ENCODE measurements at places on chromosomes 2 and 18. TPM values are rescaled to one million over a fixed set of nuclear protein-coding genes. Genes with fewer than 3 reads are reported as not detected.

Gene LIMS4
- 3.5 TPM for total RNA-seq

Gene RUFY4
- not detected for total RNA-seq

Gene CRYGC
- not detected for total RNA-seq

Gene CCDC148
- 0.56 TPM for total RNA-seq

Gene RAPH1
- total RNA-seq, result 19.2 TPM

Gene EML6
- 2.1 TPM for total RNA-seq

Gene DSC3
- total RNA-seq, result 0.12 TPM

Gene CFC1
- total RNA-seq, result 7.6 TPM

Measured in pancreas (tissue), 10 donors.